ENCODE measurements at places on chromosomes 3 and 15. TPM values are rescaled to one million over a fixed set of nuclear protein-coding genes. Genes with fewer than 3 reads are reported as not detected.

GOLGA8R gene
- polyA plus RNA-seq, result 3.7 TPM

NR2E3 gene
- 11.3 TPM for polyA plus RNA-seq

TMEM212 gene
- 0.14 TPM for polyA plus RNA-seq

GRCh38 chr3:167887096-167887495 is 151.6 kb downstream of the SERPINI1 start:
- DNase-seq, result no peak

DNA sequence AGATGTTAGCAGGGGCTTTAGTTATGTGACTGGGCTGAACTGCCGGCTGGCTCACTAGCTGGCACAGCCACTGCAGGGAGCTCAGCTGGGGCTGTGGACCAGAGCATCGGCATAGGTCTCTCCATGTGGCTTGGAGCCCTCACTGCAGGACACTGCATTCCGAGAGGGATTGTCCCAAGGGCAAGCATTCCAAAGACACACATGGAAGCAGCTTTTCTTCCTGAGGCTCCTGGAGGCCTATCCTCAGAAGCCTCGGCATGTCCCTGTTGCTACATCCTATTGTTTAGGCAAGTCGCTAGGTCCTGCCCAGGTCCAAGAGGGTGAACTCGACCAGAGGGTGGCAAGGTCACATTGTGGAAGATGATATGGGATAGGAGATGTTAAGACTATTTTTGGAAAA is 209.8 kb downstream of the PLCL2 start:
- no peak for DNase-seq

DNA sequence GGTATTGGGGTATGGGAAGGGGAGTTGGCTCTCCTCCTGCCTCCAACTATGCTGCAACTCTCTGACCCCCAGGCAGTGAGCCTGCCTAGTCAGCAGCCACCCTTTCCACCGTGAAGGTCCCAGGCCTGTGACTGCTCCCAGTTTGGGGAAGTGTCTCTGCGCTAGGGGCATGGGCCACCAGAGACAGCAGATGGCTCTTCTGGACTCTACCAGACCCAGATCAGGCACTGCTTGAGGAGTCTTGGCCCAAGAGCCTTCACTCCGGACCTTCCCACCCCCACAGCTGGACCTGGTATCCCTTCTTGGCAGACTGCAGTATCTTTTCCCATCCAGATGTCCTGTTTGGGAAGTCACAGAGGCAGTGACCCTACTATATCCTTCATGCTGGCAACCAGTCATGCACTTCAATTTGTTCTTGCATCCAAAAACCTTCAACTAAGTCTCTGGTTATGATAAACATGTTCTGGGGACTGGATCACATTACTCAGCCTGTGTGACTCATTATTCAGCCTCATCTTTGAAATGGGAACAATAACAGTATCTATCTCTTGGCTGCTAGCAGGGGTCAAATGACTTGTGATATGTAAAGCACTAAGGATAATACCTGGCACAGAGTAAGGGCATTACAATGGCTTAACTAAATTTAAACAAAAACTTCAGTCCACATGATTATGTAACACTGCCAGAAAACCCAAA is 62.7 kb downstream of the POMGNT2 start:
- no peak for DNase-seq

GRCh38 chr15:65460741-65461347 is 38.1 kb upstream of the IGDCC4 start:
- DNase-seq, result no peak

- DNase-seq, result no peak
Observed at GRCh38 chr3:188822411-188822810, 349.4 kb upstream of the TPRG1 start.

All from muscle of arm (tissue), 14 donors.